ENCODE measurements at places on chromosomes 12 and 14.

- no peak for DNase-seq
Observed at GRCh38 chr12:70353780-70354660, 12.1 kb upstream of the KCNMB4 start.

- no peak for DNase-seq
Observed at GRCh38 chr14:60815371-60815770, 80.8 kb downstream of the MNAT1 start.

DNA sequence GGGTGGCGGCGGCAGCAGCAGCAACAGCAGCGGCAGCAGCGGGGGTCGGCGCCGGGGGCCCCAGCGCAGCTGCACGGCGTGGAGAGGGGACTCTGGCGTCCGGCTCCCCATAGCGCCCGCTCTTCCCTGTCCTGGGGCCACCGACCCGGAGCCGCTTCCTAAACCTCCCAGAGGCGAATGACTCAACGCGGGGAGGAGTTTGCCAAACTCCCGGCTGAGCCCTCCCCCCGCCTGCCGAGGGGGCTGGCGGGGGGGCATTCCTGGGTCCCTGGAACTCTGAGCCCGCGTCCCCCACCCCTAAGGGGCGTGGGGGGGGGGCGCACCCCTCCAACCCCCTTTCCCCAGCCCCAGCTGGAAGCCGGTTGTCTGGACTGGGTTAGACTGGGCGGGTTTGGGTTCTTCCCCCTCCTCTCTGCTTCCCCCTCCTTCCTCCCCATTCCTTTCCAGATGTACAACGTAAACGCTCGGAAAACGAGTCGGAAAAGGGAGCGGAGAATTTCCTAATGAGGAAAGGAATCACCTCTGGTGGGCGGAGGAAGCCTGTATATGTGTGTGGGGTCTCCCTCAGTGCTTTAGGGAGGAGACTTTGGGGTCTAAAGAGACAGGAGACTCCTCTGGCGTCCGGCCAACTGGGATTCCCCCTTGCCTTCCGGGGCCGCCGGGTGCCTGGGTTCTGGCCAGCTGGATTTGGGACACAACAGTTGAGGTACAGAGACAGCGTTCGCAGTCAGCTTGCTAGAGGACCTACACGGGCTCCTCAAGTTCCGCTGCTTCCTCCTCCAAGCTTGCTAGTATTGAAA, at the start of gene ITGA5:
ITGA5 (minus strand) TSS at position 179 of the 800 bp plus-strand sequence; CDS start at position 111, 68 bp downstream.
- DNase-seq: peak; percentile 73

DNA sequence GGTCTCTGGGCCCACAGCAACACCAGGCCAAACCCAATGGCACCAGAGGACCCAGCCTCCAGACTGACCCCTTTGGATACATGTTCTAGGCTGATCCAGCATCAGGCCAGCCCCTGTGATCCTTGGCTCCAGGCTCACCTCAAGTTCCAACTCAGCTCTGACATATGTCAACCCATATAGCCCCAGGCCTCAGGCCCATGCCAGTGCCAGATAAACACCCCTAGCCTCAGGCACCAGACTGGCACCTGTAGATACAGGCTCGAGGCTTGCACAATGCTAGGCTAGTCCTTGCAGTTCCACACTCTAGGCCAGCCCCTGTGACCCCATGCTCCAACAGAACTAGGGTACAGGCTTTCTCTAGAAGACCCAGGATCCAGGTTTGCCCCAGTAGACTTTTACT, 287.5 kb downstream of the KCNC2 start:
- DNase-seq: no peak

- no peak for DNase-seq
Observed at GRCh38 chr14:80988192-80988591, 32.8 kb downstream of the TSHR start.

- no peak for DNase-seq
Observed at GRCh38 chr12:66127650-66128049, 2.9 kb downstream of the LLPH start.

DNA sequence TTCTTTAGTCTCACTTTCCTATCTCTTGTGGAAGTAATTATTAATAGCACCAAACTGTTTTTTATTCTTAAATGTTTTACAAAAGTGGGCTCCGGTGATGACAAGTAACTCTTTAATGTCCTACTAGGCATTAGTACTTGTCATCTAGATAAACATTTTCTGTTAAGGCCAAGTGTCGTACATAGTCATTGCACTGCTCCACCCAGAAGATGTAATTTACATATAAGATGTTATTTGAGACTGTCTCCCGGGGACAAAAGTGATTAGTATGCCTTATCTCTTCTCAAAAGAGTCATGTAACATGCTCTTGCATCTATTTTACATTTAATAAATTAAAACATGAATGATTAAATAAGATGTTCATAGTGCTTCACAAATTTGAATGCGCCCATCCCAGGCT, 88.4 kb downstream of the FLRT2 start:
- no peak for DNase-seq

DNA sequence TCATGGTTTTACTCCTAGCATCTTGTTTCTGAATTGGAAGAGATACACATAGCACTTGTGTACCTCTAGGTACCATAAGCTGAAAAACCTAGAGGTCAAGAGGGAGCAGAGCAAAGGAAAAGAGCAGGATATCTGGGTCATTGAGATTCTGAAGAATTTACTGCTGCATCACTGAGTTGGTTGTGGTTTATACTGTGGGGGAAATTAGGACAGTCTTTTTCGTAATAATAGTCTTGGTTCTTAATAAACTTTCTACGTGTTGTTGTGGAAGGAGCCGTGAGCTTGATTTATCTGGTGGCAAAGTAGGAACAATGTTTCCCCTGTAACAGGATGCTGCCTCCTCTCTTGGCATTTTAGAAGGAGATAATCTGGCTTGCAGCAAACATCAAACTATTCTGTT, 80.2 kb downstream of the SLC4A8 start:
- no peak for DNase-seq

GRCh38 chr12:65823513-65824375, 539 bp upstream of the HMGA2 start:
- peak; percentile 59 for DNase-seq

DNA sequence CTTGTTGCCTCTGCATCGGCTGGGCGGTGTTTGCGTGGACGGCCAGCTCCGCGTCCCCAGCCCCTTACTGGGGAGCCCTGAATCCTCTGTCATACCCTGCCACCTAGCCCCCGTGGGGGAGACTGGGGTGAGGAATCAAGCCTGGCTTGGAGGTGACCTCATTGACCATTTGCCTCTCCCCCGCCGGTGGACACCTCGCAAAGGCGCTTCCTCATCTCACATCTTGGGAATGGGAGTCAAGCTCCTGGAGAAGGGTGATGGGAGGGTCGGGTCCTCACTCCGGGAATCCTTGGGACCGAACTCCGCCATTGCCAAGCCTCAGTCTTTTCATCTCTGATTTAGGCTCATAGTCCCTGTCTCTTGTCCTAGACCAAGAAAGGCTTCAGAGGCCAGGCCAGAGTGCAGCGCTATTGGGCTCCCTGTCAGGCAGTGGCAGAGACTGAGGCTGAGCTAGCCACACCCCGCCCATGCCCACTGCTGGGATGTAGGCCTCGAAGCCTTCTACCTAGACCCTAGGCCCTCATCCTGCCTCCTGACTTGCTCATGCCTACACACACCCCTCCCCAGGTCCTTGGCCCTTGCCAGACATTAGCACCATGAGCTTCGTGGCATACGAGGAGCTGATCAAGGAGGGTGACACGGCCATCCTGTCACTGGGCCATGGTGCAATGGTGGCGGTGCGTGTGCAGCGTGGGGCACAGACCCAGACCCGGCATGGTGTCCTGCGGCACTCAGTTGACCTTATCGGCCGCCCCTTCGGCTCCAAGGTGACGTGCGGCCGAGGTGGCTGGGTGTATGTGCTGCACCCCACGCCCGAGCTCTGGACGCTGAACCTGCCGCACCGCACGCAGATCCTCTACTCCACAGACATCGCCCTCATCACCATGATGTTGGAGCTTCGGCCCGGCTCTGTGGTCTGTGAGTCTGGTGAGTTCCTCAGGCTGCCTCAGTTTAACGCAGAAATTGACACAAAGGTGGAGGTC, 678 bp downstream of the TRMT61A start:
- no peak for DNase-seq

- no peak for DNase-seq
Observed at GRCh38 chr14:95294834-95295599, 24.7 kb downstream of the CLMN start.

GRCh38 chr12:27246774-27247173, 2.7 kb downstream of the STK38L start:
- no peak for DNase-seq

GRCh38 chr14:34693228-34693939, 21.0 kb downstream of the CFL2 start:
- DNase-seq: no peak

DNA sequence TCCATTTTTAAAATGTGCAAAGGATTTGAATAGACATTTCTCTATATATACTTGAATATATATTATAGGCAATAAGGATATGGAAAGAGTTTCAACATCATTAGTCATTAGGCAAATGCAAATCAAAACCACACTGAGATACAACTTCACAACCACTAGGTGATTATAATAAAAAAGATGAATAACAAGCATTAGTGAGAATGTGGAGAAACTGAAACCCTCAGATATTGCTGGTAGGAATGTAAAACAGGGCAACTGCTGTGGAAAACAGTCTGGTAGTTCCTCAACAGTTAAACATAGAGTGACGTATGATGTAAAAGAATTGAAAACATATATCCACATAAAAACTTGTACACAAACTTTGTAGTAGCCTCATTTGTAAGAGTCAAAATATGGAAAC, 11.7 kb upstream of the BATF start:
- DNase-seq: no peak

- DNase-seq: no peak
Observed at GRCh38 chr12:59093073-59093772, 172.9 kb upstream of the LRIG3 start.

GRCh38 chr14:63203618-63204406, 431 bp upstream of the RHOJ start:
- peak; percentile 62 for DNase-seq

DNA sequence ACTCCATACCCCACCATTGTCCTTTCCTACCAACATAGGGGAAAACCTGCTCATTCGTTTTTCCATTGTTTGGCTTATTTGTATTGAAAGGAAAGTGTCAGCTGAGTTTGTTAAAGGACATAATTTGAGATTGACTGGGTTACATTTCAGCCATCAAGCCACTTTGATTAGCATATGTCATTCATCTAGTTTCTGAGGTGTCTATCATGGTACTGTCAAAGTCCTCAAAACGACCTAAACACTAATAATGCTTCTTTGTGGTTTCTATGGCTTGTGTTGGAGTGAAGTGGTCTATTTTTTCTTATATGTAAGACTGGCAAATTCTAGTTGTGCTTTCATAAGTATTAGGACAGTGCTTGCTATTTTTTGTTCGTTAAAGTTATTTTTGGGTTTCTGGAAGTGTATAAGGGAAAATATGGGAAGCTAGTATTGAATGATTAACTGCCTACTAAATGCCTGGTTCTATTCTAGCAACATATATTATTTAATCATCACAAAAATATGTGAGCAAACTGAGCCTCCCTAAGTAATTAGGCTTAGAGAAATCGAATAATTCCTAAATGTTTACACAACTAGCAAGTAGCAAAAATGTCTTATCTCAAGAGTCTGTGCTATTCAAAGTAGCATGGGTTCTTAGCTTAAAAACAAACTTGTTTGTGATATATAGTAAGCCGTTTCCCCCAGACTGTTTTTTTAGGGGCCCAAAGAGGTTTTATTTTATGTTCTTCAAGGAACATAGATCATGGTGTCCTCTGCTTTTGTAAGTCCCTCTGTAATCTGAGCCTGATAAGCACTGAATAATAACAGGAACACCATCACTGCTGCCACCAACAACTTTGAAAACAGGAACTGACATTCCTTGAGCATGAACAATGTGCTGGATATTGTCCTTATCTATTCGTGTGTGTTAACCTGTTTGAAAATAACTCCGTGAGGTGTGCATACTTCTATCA, 67.1 kb downstream of the DERA start:
- DNase-seq: no peak

GRCh38 chr14:89697281-89698060, 257.1 kb downstream of the EFCAB11 start:
- no peak for DNase-seq

DNA sequence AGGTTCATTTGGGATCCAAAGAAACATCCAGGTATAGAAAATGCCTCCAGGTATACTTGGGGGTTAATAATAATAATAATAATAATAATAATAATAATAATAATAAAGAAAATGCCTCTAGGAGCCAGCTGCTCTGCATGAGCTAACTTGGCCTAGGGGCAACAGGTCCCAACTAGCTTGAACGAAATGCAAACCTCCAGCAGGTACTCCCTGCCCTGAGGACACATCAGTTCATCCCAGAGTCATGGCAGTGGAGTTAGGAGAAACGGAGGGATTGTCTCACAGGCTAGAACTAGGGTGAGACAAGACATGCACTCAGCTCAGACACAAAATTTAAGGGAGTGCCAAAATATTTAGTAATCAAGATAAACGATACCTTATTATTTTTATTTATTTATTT, 12.5 kb upstream of the TMEM229B start:
- no peak for DNase-seq

GRCh38 chr12:107241411-107241810, 148.1 kb upstream of the CRY1 start:
- no peak for DNase-seq

DNA sequence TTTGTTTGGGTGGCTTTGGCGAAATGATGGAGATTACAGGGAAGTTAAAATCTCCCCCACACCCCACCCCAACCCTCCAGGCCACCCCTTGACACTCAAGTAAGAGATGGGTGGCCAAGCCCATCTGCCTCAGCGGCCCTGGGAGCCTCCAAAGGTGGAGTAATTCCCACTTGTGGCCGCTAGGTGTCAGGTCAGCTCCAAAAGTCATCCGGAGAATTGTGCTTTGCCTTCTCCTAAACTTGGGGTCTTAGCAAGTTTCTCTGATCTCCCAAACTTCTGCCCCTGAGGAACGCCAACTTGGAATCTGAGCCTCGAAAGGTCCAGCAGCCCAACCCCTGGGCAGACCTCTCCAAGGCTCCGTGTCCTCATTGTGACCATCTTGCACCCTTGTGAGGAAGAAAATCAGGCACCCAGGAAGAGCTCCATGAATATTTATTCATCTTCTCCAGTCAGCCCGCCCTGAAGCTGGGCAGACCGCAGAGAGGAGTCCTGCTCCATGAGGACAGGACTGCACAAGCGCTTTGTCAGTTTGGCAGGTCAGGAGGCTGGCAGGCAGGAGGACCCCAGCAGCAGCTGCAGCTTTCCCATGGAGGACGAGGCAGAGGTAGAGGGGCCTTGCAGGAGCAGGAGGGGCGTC, 46.7 kb downstream of the LRRC74A start:
- peak; percentile 73 for DNase-seq

Data from HEK293T (cell line).